ENCODE measurements at places on chromosomes 5 and 9.
A peak's percentile ranks its signal among the peaks of the same experiment; 100 is the strongest.

- DNase-seq = no peak
These were observed 175.9 kb downstream of the RFK start for GRCh38 chr9:76218117-76218885.

GRCh38 chr5:115979201-115980041, 17.1 kb downstream of the LVRN start:
- peak; percentile 28 for DNase-seq

DNA sequence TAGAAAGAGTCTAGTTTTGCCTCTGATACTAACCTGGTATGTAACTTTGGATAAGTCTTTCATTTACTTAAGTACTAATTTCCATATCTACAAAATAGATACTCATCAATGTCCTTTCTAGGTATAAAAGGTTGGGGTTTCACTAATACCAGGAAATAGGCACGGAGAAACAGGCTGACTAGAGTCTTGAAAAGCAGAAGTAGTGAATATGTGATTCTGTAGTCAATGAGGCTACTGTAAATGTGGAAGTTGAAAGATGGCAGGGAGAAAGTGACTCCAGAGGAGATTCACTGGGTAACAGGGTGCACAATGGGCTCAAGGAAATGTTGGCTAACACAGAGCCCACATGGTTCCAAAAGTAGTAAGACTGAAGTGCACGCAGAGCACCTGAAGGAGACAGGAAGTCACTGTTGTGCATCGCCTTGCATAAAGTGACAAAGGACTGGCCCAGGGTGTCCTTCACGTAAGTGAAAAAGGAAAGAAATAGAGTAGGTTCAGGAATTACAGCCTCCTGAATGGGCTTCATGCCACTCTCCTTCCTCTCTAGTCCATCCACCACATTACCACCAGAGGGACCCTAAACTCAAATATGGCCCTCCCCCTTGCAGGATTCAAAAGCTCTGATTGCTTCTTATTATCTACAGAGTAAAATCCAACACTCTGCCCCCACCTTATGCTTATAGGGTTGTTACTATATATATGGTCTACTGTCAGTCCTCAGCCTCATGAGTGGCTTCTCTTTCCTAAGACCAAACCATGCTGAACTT, 288.0 kb upstream of the SMARCA2 start:
- DNase-seq = no peak

- no peak for DNase-seq
These were observed 400.1 kb upstream of the PCSK5 start for GRCh38 chr9:75490326-75490725.

GRCh38 chr9:127187231-127187956, 65.0 kb upstream of the ANGPTL2 start:
- peak; percentile 96 for DNase-seq

DNA sequence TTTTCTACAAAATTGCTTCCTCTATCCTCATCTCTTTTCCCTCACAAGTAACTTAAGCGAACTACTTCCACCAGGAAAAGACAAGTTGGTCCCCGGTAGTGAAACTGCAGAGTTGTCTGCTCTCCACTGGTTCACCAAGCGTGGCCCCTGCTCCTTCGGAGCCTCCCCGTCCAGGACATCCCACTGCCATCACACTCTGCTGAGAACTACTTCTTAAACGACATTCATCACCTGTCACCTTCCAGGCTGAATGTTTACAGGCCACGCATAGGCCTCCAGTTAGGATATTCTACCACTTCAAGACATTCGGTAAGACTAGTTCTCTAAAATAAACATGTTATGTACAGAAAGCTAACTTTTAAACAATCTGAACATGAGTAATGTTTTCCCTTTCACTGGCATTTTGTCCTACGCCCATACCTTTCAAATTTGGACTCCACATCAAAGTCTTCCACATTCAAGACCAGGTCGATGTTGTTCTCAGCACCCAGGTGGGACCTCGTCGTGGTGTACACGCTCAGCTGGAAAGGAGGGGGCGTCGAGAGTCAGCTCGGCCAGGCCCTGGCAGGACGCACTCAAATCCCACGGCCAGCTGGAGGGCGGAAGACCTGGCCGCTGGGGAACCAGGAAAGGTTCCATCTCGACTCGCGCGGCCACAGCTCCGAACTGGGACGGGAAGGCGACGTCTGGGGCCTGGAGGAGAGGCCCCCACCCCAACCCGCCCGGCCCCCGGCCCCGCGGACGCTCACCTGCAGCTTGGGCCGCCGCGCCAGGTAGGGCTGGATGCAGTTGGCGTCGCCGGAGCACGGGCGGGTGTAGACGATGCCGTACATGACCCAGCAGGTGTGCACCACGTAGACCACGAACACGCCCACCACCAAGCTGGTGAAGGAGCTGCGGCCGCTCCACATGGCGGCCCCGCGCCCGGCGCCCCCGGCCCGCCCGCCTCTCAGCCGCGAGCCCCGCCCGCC, 683 bp downstream of the CLPTM1L start:
- DNase-seq = no peak

GRCh38 chr5:35854248-35854647, 2.4 kb upstream of the IL7R start:
- no peak for DNase-seq

GRCh38 chr9:118009614-118010013, 305.4 kb downstream of the TLR4 start:
- DNase-seq = no peak

- no peak for DNase-seq
These were observed 162.1 kb downstream of the TRPM3 start for GRCh38 chr9:70959366-70959765.

DNA sequence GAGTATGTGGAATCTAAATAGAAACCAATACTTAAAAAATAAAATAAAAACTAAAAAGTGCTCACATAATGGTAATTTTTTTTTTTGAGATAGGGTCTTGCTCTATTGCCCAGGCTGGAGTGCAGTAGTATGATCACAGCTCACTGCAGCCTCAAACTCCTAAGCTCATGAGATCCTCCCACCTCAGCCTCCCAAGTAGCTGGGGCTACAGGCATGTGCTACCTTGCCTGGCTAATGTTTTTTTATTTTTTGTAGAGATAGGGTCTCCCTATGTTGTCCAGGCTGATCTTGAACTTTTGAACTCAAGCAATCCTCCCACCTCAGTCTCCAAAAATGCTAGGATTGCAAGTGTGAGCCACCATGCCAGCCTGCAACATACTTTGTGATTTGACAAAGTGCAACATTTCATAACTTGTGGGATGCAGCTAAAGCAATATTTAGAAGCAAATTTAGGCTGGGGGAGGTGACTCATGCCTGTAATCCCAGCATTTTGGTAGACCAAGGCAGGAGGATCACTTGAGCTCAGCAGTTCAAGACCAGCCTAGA, 18.4 kb downstream of the AP3B1 start:
- no peak for DNase-seq

DNA sequence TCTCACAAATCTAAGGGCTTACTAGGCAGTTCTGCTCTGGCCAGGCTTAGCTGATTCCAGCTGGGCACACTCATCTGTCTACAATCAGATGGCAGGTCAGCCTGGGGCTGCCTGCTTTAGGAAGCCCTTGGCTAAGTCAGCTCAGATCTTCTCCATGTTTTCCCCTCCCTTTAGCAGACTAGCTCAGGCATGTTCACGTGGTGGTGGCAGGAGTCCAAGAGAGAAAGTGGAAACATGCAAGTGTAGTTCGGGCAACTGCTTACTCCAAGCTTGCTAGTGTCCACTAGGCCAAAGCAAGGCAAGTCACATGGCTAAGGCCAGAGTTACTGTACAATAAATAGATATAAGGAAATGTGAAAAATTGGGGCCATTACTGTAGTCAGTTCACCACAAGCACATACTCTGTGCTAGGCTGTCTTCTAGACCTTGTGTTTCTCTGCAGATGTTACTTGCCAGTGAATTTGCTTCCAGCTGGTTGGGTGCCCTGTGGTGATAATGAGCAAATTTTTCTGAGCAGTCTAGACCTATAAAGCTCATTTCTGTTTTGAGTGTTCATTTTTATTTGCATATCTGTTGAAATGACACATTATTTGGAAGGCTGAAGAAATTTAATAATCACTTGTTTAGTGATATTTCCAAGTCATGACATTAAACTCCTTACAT, 38.3 kb downstream of the RECK start:
- DNase-seq = peak; percentile 80

GRCh38 chr5:144983101-144983500, 812.4 kb downstream of the KCTD16 start:
- no peak for DNase-seq

DNA sequence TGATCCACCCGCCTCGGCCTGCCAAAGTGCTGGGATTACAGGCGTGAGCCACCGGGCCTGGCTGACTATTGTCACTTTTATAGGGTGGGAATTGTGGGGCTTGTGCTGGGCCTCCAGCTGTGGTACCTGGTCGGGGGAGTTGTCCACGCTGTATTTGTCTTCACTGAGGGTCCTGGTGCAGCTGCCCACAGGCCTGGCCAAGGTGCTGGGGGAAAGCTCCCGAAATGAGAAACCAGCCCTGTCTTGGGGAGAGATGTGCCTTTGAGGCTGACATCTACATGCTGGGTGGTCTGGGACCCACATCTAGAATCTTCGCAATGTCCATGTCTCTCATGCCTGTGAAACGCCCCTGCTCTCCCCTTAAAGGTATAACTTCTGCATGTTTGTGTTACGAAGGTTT, 2.6 kb downstream of the EXOC3 start:
- no peak for DNase-seq

DNA sequence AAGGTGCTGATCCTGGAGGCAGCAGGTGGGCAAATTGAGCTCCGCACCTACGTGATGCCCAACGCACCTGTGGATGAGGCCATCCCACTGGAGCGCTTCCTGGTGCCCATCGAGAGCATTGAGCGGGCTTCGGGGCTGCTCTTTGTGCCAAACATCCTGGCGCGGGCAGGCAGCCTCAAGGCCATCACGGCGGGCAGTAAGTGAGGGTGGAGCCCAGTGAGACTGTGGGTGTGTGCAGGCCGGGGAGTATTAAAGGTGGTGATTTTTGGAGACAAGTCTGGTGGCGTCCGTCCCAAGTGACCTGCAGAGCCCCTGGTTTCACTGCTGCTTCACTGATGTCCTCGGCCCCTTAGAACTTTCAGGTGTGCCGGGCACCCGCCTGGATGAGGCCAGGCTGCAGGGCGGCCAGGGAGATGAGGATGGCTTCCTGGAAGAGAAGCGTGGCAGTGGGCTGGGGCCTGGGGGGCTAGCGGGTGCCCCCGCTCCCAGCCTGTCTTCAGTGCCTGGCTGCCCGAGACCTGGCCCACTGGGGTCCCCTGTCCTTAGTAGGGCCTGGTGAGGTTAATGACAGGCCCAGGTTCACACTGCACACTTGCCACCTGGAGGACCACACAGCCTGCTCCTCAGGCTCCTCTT, 4.2 kb downstream of the ENDOG start:
- DNase-seq = no peak

- DNase-seq = no peak
These were observed 62.2 kb upstream of the GNA14 start for GRCh38 chr9:77710316-77710715.

- no peak for DNase-seq
These were observed 121.1 kb upstream of the ASTN2 start for GRCh38 chr9:117535973-117536372.

DNA sequence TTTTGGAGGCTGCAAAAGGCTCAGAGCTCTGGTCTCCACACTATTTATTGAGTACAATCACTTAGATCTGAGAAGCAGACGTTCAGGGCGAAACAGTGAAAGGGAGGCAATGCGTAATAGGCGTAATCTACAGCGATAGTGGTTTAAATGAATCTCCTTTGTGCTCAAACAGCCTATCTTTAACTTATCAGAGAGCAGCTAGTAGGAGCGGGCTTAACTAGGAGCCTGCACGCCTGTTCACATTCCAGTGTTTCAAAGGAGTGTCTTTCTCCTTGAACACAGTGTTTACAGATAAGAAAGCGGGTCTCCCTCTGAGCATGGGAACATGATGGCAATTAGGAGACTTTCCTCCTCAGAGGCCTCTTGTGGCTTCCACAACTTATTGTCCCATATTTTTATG, 49.4 kb downstream of the AP3B1 start:
- no peak for DNase-seq

GRCh38 chr9:72294936-72295335, 70.1 kb downstream of the ZFAND5 start:
- DNase-seq = no peak

- DNase-seq = no peak
These were observed 83.9 kb upstream of the CXCL14 start for GRCh38 chr5:135662683-135663082.

GRCh38 chr5:91121347-91121993, 261.6 kb downstream of the ARRDC3 start:
- DNase-seq = no peak

DNA sequence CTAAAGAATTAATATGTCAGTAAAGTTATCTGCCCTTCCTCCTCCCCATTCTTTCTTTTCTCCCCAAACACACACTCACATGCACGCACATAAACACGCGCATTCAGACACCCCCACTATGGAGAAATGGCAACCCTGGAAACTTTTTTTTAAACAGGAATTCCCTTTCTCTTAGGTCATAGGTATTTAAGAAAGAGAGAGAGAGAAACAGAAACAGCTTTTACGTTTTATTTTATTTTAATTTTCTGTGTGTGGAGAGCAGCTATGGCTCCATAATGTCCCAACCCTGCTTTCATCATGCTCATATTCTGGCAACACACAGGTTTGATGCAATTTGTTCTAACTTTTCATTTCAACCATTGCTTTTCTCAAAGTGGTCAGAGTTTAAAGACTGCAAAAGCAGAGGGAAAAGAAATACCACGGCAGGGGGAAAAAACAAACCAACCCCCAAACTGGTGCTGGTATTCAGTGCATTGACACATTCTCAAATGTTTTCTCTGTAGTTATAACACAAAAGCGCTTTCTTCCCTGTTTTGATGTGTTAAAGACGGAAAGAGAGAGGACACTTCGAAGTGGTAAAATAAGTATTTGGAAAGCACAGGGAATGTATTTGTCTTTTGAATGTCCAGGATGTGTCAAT, 126.0 kb upstream of the TMEM161B start:
- no peak for DNase-seq

- no peak for DNase-seq
These were observed 68.8 kb upstream of the ABL1 start for GRCh38 chr9:130766021-130766926.

DNA sequence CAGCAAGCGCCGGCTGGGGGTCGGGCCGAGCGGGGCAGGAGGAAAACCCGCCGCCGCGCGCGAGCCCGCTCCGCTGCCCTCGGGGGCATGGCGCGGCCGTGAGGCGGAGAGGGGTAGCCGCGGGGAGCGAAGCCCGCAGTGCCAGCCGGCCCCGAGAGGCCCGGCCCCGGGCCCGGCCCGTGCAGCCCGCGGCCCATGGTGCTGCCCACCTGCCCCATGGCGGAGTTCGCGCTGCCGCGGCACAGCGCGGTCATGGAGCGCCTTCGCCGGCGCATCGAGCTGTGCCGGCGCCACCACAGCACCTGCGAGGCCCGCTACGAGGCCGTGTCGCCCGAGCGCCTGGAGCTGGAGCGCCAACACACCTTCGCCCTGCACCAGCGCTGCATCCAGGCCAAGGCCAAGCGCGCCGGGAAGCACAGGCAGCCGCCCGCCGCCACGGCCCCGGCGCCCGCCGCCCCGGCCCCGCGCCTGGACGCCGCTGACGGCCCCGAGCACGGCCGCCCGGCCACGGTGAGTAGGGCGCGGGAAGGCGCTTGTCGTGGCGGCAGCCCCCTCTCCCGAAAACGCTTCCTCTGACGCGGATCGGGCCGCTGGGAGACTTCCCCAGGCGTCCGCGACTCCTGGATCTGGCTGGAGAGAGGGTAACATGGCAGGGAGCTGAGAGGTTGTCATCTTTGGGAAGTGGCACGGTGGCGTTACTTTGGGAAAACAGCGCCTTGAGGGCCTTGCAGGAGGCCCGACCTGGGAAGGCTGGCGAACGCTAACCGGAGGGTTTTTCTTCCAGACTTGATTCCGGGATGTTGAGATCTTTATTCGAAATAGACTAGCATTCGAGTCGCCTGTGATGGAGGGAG, 523 bp downstream of the MAML1 start:
- DNase-seq = peak; percentile 17
